GM04503 (cell line): ENCODE measurements at places on chromosomes 2 and 18.

DNA sequence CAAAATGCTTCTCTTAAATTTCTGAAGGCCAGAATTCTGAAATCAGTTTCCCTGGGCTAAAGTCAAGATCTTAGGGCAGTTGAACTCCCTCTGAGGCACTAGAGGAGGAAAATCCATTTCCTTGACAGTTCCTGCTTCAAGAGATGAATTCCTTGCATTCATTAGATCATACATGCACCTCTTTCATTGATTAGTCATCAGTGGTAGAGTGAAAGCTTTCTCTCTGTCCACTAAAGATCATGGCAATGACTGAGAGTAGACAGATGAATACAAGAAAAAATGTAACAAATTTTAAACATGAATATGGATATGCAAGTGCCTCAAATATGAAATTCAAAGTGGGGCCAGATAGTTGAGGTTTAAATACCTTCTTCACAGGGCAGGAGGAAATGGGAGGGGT, 693.4 kb upstream of the TMEFF2 start:
- no peak for DNase-seq

- DNase-seq, result no peak
Observed at GRCh38 chr2:48940606-48941005, 185.1 kb upstream of the LHCGR start.

DNA sequence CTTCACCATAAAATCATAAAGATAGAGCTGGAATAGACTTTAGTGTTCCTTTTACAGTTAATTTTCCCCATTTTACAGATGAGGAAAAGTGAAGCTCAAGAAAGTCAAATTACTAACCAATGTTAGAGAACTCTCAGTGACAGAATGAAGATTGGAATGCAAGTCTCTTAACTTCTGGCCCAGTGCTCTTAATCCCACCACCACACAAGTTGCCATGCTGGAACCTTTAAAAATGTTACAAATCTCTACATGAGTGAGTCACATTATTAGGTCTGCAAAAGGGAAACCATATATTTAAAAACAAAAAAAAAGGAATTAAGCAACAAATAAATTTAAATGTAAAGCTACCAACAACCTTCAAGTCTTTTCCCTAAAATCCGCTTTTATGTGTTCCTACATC, 3.5 kb downstream of the NCKAP1 start:
- DNase-seq, result no peak

DNA sequence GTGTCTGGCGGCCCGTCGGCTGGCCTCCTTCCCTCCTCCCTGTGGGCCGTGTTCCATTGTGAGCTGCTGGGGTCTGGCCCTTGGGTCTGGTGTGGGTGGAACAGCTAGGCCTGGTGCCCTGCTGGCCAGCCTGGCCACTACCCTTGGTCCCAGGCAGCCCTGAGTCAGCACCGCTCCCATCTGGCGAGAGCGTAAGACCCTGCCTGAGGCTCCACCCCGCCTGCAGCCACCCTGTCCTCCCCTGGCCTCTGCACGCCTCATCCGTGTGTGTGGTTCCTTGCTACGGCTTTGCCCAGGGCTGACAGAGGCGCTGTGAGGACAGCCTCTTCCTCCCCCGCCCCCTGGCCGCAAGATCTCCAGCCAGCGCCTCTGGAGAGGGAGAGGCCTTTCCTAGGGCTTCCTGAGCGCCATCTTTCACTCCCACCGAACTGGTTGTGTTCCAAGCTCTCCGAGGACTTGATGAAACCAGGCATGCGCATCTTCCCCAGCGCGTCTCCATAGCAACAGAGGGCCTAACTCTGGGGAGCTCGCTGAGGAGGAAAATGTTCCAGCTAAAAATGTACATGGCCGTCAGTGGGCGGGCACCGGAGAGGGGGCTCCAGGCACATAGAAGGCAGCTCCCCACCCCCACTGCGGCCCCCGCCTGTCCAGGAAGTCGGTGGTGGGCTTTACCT, 83.0 kb downstream of the STPG4 start:
- peak; percentile 96 for DNase-seq

GRCh38 chr2:224287531-224287930, 114.4 kb downstream of the FAM124B start:
- DNase-seq, result no peak

GRCh38 chr2:221876016-221876415, 303.9 kb upstream of the EPHA4 start:
- DNase-seq, result no peak

GRCh38 chr2:128374001-128374710, 55.5 kb upstream of the HS6ST1 start:
- peak; percentile 74 for DNase-seq

- DNase-seq, result no peak
Observed at GRCh38 chr2:157905092-157905491, 29.0 kb upstream of the ACVR1 start.
